ENCODE measurements at places on chromosomes 16 and 17.

- DNase-seq, result no peak
Observed at GRCh38 chr16:24775455-24775854, 46.0 kb downstream of the TNRC6A start.

DNA sequence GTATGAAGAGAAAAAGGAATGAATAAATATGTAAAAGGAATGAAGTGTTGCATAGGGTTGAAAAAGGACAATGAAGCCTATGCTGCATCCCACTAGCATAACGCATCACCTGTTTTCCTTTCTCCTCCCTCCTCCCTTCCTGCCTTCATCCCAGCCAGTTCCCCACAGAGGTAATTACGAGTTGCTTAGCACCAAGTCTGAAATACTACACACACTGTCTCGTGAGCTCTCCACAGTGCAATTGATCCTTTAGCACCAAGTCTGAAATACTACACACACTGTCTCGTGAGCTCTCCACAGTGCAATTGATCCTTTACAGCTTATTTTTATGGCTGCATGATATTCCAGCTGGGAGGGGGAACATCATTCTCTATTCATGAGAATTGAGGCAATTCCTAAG is 1.1 kb upstream of the DRC7 start:
- no peak for DNase-seq

- no peak for DNase-seq
Observed at GRCh38 chr16:15754821-15755534, 101.8 kb downstream of the MYH11 start.

GRCh38 chr16:68900009-68900408 is 56.7 kb downstream of the TANGO6 start:
- no peak for DNase-seq

- no peak for DNase-seq
Observed at GRCh38 chr16:4345836-4346781, 5.0 kb downstream of the PAM16 start.

GRCh38 chr17:7717756-7718350 is 309 bp downstream of the DNAH2 start:
- no peak for DNase-seq

- DNase-seq, result no peak
Observed at GRCh38 chr16:81485824-81486539, 41.4 kb downstream of the CMIP start.

- peak; percentile 22 for DNase-seq
Observed at GRCh38 chr16:49697631-49698452, 158.1 kb downstream of the ZNF423 start.

Data from right kidney (tissue), 9 donors.